Karpas-422 (cell line): ENCODE measurements at places on chromosomes 2 and 18. TPM values are rescaled to one million over a fixed set of nuclear protein-coding genes. Genes with fewer than 3 reads are reported as not detected.

The CYTIP gene
- 72.2 and 97.7 TPM in 2 replicates for total RNA-seq

The DNAJC5G gene
- total RNA-seq: not detected in 2 replicates

DNA sequence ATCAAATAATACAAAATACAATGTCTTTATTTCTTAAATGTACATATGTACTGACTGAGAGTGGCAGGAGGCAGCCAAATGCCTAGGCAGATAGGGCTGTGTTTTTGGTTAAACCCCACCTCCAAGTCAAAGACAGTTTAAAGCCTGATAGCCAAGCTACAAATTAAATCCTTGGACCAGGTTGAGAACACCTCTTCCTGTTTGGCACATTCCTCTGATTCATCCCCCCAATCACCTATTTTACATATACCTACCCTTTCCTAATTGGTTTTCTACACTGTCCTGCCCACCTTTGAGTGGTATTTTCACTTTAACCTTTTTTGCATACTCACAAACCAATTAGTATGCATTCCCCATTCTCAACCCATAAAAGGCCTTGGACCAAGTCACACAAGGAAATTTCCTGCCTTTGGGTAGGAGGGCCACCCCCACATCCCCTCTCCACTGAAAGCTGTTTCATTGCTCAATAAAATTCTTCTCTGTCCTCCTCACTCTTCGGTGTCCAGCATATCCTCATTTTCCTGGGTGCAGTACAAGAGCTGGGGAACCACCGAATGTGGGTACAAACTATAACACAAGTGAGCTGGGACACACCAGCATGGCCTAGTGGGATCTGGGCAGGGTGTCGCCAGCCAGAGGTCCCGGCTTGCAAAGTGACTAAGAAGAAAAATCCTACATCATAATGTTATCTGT lies 149.1 kb downstream of the UBE2E3 start:
- H3K27me3 ChIP-seq: no peaks in the 10 kb centered on the region
- no peak overlapping the region for H3K4me3 ChIP-seq
- no peaks in the 10 kb centered on the region for H3K36me3 ChIP-seq
- H3K4me1 ChIP-seq: no peaks in the 10 kb centered on the region
- DNase-seq: no peak
- H3K27ac ChIP-seq: no peak overlapping the region

- DNase-seq: no peak
- H3K27me3 ChIP-seq: no peaks in the 10 kb centered on the region
- no peak overlapping the region for H3K4me3 ChIP-seq
- no peaks in the 10 kb centered on the region for H3K4me1 ChIP-seq
- no peak overlapping the region for H3K27ac ChIP-seq
Observed at GRCh38 chr2:63444565-63445288, 143.6 kb downstream of the WDPCP start.

DNA sequence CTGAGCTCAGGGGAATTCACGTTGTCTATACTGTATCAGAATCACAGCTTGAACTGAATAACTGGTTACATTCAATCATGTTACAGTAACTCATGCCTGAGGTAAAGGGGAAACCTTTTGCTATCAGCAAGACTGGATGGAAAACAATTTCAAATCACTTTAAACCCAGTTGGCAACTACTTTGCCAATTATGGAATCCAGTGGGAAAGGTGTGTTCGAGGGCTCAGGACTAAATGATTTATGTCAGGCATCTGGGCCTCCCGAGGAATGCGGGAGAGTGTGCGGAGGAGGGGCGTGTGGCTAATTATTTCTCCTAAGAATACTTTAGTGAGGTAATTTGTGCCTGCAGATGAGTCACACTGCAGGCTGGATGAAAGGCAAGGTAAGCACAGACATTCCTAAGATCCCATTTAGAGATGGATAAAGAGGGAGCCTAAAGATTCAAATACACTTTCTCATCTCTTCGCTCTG lies 100.1 kb downstream of the HRH4 start:
- no peaks in the 10 kb centered on the region for H3K36me3 ChIP-seq
- no peak for DNase-seq
- no peaks in the 10 kb centered on the region for H3K27me3 ChIP-seq

- no peak overlapping the region for H3K27ac ChIP-seq
- H3K27me3 ChIP-seq: no peaks in the 10 kb centered on the region
- H3K36me3 ChIP-seq: no peaks in the 10 kb centered on the region
- H3K4me3 ChIP-seq: no peak overlapping the region
- DNase-seq: no peak
Observed at GRCh38 chr2:124798551-124798950, 773.5 kb downstream of the CNTNAP5 start.

DNA sequence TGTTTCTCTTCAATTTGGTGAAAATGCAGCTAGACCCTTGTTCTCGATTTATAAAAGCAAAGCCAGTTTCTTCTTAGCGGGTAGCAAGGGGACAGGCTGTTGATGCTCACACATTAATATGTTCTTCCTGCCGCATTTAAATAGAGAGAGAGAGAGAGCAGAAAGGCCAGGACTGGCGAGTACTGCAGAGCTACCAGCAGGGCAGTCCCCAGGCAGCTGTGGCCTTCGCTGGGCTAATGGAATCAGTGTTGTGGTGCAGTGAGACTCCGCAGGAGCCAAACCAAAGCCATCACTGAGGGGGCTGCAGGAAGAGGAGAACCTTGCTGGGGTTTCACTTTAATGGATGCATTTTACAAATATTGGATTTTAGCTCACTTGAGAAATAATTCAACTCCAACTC lies 223.6 kb downstream of the ACTR3 start:
- H3K4me1 ChIP-seq: no peaks in the 10 kb centered on the region
- no peak overlapping the region for H3K27ac ChIP-seq
- DNase-seq: no peak

GRCh38 chr2:1633936-1634587 lies 110.3 kb downstream of the PXDN start:
- no peak for DNase-seq
- H3K4me1 ChIP-seq: no peaks in the 10 kb centered on the region
- H3K27me3 ChIP-seq: no peaks in the 10 kb centered on the region
- no peak overlapping the region for H3K27ac ChIP-seq
- H3K36me3 ChIP-seq: no peaks in the 10 kb centered on the region
- no peak overlapping the region for H3K4me3 ChIP-seq

- no peak overlapping the region for H3K27ac ChIP-seq
- DNase-seq: no peak
- no peaks in the 10 kb centered on the region for H3K27me3 ChIP-seq
- no peaks in the 10 kb centered on the region for H3K4me1 ChIP-seq
- H3K36me3 ChIP-seq: no peaks in the 10 kb centered on the region
- no peak overlapping the region for H3K4me3 ChIP-seq
Observed at GRCh38 chr2:190846746-190847145, 33.9 kb upstream of the GLS start.

DNA sequence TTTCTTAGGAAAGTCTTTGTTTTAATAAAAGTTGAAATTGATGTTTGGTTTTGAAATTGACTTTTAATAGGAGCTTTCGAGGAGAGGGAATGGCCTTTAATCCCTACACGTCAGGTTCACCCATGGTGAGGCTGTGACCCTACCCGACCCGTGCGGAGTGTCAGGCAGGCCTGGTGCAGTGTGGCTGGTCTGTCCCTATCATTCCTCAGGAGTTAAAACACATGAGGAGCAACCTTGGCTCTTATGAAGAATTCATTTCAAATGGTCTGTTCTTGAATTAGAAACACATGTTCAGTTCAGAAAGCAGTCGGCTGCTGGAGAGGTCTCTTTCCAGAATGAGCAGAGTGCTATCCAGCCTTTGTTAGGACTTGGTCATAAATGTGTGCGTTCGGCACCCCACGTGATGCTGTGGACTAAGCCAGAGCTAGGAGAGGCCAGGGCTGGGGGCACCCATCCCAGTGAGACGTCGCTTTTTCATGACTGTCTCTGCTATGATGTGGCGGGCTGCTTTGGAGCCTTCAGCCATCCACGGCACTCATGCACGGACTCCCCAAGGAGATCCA lies 54.7 kb downstream of the EMILIN2 start:
- no peak overlapping the region for H3K4me3 ChIP-seq
- no peaks in the 10 kb centered on the region for H3K4me1 ChIP-seq
- H3K27me3 ChIP-seq: no peaks in the 10 kb centered on the region
- no peaks in the 10 kb centered on the region for H3K36me3 ChIP-seq
- DNase-seq: no peak
- H3K27ac ChIP-seq: no peak overlapping the region
